Calu3 (cell line): ENCODE measurements at places on chromosomes 12 and 14. TPM values are rescaled to one million over a fixed set of nuclear protein-coding genes. Genes with fewer than 3 reads are reported as not detected.

The OAS2 gene
- total RNA-seq = 58.1 and 211 TPM in 2 replicates

The GLIPR1L2 gene
- 0.76 TPM in 1 of 2 replicates, not detected in the other for total RNA-seq

The SLC25A21 gene
- total RNA-seq = 1.2 and 1.4 TPM in 2 replicates

GRCh38 chr14:20429801-20430669 lies 5.9 kb downstream of the KLHL33 start:
- peaks cover 20% of the 10 kb centered on the region for H3K4me1 ChIP-seq
- H3K4me3 ChIP-seq = no peak overlapping the region
- no peak overlapping the region for H3K27ac ChIP-seq
- H3K36me3 ChIP-seq = no peaks in the 10 kb centered on the region

DNA sequence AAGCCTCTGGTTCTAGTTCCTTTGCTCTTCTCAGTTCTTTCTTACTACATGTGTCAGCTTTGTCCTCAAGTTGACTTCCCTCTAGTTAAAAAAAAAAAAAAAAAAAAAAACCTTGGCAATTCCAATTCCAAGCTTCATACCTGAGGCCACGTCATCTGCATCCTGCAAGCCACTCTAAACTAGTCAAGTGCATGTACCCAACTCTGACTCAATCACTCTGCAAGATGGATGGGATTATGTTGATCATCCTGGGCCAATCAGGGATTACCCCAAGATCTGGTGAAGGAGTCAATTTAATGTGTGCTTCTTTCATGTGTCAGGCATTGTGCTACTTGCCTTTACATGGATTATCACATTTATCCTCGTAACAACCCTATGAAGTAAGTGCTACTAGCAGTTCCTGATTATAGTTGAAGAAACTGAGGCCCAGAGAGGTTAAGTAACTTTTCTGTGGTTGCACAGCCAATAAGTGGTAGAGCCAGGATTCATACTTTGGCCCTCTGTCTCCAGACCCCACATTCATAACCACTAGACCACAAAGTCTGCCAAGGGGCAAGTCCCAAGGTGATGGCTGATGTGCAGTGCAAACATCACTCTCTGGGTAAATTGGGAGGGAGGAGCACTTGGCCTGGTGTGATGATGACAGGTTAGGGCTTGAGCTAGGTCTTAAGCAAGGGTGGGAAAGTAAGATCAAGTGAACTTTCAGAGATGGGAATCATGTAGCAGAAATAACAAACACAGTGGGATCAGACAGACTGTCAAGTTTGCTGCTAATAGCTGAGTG lies 17.3 kb upstream of the CCND2 start:
- H3K27me3 ChIP-seq = peaks cover 58% of the 10 kb centered on the region
- H3K4me3 ChIP-seq = no peak overlapping the region
- DNase-seq = no peak
- no peaks in the 10 kb centered on the region for H3K4me1 ChIP-seq
- H3K27ac ChIP-seq = no peak overlapping the region

DNA sequence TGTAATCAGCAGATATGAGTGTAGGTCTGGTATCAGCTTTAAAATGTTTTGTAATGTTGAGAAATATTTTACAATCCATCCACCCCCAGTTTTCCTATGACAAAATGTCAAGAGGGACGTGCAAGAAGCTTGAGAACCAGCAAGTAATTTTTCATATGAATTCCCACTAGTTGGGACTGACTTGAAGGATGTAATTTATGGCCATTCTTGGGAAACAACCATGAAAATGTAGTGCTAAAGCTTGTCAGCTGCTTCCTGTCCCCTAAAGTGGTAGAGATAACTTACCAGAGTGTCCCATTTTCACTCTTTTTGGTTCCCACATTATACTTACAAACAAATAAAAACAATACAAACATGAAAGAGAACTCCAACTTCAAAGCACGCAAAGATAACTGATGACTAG lies 63.9 kb downstream of the RERG start:
- no peak overlapping the region for H3K4me3 ChIP-seq
- no peak for DNase-seq
- H3K27me3 ChIP-seq = no peaks in the 10 kb centered on the region
- no peak overlapping the region for H3K27ac ChIP-seq
- H3K4me1 ChIP-seq = peaks cover 23% of the 10 kb centered on the region
- peaks cover 5% of the 10 kb centered on the region for H3K36me3 ChIP-seq
